ENCODE measurements at places on chromosomes 2 and 18.

- DNase-seq: no peak
Measured at GRCh38 chr18:80106482-80107051, 2.5 kb upstream of the ADNP2 start.

GRCh38 chr2:226934546-226935201, 98.8 kb downstream of the RHBDD1 start:
- DNase-seq: no peak

DNA sequence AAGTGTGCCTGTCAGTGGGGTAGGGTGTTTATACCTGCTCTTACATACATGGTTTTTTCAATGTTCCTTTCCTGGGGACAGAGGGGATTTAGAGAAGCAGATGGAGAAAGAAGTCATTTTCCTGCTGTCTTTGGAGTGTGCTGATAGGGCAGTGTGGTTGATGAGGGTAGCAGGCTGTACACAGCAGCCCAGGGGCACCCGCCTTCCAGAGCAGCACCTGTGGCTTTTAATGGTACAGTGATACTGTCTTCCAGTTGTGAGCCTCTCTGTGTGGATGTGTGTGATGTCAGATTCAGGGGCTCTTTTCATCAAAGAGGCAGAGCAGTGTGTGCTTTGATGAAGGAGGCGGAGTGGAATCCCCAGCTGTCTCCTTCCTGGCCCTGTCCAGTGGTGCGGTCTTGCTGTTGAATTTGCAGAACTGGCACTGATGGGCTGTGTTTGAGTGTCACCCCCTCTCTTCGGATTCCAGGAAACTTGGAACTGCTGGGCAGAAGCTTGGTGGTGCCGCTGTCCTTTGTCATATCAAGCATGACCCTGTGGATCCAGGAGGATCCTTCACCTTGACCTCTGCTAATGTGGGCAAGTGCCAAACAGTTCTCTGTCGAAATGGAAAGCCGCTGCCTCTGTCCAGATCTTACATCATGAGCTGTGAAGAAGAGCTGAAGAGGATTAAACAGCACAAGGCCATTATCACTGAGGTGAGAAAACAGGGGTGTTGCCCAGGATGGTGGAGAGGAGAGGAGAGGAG, 259.8 kb downstream of the PHLPP1 start:
- no peak for DNase-seq

DNA sequence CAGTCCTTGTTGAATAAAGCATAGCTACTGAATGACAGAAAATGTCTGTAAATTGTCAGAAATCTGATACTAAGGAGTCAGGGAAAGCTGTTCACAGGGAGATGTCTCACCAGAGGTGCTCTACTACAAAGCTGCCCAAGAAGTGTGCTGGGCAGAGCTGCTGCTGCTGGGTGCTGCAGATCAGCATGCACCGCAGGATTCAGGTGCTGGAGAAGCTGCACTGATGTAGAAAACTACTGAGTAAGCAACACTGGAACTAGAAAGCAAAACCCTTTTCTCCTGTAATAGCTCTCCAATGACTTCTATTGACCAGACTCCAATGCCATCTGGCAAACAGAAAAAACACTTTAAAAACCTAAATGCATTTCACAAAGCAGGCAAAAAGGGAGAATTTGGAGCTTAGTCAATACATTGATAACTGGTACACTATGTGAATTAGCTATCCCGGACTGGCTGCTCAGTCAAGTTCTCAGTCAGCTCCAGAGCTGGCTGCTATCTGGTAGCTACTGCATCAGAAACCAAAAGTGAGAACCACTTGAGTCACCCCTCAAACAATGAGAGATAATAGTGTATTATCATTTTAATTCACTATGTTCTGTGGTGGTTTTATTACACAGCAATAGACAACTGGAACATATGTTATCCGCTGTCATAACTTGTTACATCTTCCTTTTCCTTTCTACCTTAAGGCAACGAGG, 493.1 kb downstream of the CPS1 start:
- no peak for DNase-seq

DNA sequence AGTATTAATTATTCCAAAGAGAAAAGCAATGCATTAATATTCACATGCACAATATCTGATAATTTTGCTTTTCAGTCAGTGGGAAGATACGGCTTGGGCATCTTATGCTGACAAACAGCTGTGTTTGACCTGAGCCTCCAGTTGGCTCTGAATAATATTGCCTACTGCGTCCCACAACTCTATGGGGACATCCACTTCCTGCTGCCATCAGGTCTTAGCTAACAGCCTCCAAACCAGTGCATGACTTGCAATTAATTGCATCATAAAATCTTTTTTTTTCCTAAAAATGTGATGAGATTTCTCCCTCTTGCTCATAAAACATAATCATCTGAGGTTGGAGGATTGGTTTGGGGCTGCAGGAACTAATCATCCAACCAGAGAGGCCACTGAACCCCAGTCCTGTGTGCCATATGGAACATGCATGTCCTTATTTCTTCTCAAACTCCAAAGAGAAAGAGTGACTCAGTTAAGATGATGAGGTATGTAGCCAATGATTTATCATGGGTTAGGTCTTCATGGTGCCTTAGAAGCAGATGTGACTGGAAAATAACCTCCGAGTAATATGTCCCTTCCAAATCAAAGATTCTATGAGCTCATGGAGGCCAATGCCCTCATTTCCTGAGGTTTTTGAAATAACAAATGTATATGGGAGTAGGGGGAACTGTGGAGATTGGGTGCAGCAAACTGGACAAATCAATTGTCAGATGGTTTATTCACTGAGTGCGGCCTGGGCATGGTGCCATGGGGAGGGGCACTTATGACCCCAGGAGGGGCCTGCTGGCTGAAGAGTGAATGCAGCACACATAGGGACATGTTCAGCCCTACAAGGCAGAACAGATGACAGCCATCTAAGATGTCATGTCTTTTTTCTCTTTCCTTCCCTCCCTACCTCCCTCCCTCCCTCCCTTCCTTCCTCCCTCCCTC, 39.4 kb downstream of the EDAR start:
- DNase-seq: no peak

DNA sequence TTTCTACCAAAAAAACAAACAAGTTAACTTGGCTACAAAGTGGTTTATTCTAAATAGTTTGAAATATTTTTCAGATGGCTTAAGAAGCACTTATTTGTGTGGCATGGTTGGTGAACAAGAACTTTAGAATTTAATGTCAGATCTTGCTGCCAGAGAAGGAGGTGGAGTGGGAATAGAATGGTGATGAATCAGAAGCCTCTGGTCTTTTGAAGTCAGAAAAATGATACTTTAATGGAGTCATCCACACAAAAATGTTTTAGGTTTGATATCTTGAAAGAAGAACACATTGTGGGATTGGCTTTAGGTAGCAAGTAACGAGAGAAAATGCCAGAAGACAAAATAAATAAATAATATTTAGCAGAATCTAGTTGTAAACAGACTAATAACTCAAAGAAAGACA, 243.1 kb upstream of the FANCL start:
- DNase-seq: no peak

GRCh38 chr2:241550616-241551580, 7.6 kb upstream of the BOK start:
- no peak for DNase-seq
